ENCODE measurements at places on chromosomes 2 and 18.

DNA sequence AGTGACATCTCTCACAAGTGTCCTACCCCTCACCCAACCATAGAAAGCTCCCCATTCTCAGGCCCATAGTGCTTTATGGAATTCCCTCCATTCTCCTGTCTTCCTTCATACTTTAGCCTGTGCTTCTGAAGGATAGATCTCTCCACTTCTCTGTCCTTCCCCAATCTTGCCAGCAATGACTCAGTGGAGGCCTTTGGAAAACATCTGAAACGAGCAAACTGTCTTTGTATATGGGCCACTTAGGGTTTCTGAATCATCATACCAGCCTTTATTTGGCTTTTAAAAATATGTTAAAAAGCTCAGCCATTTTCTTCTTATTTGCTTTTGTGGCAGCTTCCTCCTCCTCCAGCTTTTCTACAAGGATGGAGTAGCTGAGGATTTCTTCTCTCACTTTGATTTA lies 65.6 kb upstream of the ZNF385B start:
- no peak for DNase-seq

GRCh38 chr2:17416884-17417391 lies 101.3 kb downstream of the RAD51AP2 start:
- no peak for DNase-seq

GRCh38 chr2:216006164-216006663 lies 7.1 kb downstream of the MREG start:
- no peak for DNase-seq

GRCh38 chr2:105102963-105103421 lies 65.1 kb downstream of the MRPS9 start:
- no peak for DNase-seq

- no peak for DNase-seq
Observed at GRCh38 chr2:183868707-183869106, 729.6 kb upstream of the ZNF804A start.

- peak; percentile 5 for DNase-seq
Observed at GRCh38 chr2:74379851-74380789, at the start of gene DCTN1. DCTN1 (minus strand) TSS chr2:74380311; CDS start chr2:74380037, 274 bp downstream.

DNA sequence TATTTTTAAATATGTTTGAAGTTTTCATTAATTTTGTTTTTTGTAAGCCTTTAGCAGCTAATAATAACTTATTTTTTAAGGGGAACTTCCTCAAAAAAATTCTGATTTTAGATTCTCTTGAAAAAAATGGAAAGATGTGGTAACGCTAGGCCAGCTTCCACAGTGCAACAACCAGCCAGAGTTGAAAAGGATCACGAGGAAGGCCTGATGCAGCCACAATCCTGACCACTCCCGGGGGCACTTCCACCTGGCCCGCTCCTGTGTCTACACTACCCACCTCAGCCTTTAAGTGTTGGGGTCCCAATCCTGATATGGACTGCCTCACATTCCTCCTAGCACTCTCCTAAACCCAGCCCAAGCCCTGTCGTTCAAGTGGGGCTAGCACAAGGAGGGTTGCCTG lies 101.1 kb downstream of the TMEM17 start:
- no peak for DNase-seq

DNA sequence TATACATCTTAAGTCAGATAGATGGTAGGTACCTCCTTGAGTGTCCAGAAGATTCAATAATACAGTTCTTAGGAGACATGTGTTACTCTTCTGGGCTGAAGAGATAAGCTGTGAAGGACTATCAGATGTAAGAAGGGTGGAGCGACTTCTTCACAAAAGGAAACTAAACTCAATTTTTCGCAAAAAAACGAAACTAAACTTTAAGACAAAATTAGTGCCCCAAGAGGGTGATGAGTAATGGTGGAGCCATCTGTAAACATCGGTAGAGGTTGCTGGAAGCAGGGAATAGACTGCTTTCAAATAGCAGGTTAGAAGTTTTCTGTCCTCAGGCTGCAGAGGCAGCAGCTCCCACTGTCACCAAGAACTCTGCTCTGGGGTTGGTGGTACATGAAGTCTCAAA lies 111.6 kb upstream of the TACR1 start:
- DNase-seq: peak; percentile 87

DNA sequence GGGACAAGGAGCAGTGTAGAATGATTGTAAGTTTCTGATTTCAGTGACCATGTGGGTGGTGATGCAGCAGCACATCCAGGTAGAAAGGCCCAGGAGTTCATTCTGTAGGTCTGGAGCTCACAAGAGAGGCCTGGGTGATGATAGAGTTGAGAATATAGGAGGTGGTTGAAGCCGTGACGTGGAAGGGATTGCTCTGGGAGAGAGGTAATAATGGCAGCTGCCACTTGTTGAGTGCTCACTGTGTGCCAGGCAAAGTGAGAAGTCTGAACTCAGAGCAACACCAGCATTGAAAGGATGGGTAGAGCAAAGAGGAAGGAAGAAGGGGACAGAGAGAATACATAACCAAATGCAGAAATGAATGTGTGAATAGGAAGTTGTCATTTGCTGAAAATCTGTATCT lies 3.3 kb downstream of the TTLL4 start:
- DNase-seq: no peak

GRCh38 chr18:50401295-50401694 lies 26.4 kb downstream of the SKA1 start:
- DNase-seq: no peak

DNA sequence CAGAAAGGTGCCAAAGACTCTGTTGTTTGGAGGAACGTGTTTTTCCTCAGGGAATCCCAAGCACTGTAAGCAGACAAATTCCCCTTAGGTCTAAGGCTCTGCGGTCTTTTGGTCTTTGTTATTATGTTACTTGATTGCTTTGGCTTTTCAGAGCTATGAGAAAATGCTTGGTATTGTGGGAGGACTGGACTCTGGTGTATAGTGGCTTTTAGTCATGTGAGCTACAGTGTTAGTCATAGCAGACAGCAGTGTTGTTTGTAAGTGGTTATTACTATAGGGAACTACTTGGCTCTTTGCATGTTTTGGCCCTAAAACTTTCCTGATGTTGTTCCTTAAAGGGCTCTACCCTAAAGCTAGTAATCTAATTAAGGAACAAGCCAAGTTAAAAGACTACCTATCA lies 956.2 kb upstream of the LRATD1 start:
- peak; percentile 18 for DNase-seq

- DNase-seq: peak; percentile 60
Observed at GRCh38 chr2:38751596-38752410, 642 bp upstream of the SRSF7 start.

DNA sequence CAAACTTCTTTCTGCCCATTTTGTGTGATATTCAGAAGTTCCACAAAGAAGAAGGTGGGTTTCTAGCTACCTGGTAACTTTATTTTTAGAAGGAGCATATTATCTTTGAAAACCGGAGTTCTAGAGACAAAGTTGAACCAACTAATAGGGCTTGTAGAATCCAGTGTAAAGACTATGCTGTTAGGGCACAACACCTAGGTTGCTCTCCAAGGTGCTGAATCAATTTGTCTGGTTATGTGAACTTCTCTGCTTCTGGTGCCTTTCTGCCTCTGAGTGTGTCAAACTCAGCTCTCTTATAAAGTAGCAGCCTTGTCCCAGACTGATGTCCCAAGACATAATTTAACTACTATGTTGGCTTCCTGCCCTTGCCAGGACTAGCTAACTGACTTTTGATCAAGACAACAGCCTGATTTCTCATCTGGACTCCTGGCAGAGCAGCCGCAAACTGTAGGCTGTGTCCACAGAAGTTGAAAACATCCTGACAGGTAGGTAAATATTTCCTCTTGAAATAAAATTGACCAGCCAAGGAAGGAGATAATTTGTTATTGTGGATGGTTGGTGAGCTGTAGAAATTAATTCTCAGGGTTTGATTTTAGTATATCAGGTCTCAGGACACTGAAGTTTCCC lies 119.4 kb downstream of the CYRIA start:
- peak; percentile 63 for DNase-seq

DNA sequence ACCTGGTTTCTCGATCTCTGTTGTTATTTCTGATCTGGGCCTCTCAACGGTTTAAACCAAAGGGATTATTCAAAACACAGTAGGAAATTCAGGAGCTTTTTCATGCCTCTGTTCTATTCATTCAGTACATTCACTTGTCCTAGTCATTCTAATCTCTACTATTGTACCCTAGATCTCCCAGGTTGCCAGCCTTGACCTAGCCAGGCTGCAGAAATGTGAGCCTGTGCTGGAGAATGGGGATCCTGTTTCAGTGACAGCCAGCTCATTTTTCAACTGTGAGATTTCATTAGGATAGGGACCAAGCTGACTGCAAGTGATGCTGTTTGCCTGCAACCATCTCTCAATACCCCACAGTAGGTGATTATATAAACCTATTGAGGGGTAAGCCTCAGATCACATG lies 186.2 kb downstream of the CMPK2 start:
- DNase-seq: no peak

- peak; percentile 21 for DNase-seq
Observed at GRCh38 chr18:41121116-41121826, 833.8 kb upstream of the PIK3C3 start.

DNA sequence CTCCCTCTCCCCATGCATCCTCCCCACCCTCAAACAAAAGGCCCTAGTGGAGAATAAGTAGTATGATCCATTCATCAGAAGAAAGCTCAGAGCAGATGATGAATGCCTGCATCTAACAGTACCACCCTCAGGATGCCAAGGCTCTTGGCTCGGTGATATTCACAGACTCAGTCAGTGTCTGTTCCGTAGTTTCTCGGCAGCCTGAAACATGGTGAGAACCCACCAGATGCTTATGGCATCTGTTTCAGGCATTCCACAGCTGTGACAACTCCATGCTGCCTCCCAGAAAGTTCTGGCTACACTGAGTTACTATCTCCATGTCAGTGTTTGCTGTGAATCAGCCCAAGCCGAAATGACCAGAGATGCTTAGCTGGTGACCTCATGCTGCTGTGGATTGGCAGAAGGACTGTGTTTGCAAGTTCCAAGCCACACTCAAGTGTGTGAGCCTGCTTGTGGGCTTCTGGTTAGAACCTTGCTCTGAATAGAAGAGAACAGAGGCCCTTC lies 83.9 kb downstream of the WDSUB1 start:
- no peak for DNase-seq

DNA sequence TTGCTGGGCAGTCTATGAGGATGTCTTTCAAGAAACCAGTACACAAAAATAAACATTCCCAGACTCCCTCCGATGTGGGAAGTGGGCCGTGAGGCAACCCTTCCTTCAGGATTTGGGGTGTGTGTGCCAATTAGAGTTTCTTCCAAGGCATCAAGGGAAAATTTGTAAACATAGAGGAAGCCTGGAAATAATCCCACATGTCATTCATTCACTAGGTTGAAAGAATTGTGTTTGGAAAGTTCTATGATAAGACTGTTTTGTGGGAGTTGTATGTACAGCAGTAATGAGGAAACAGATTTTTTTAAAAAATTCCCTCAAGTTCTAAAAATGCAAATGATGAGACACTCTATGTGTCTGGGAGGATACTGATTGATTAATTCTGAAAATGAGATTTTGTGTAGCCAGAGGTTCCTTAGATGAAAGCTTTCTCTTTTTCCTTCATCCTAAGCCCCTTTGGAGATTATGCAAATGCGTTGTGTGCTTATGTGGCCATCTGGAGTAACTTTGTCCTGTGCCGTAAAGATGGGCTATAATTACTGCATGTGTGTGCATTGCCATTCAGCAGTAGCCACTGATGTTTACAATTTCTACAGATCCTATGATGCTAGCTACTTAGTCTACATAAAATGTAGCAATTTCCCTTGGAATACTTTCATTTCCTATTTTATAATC lies 107.8 kb upstream of the TPO start:
- no peak for DNase-seq

GRCh38 chr18:43031169-43031568 lies 84.3 kb downstream of the RIT2 start:
- no peak for DNase-seq

GRCh38 chr18:7923105-7923504 lies 356.0 kb downstream of the PTPRM start:
- no peak for DNase-seq

GRCh38 chr2:60411295-60411694 lies 142.2 kb downstream of the BCL11A start:
- DNase-seq: no peak

DNA sequence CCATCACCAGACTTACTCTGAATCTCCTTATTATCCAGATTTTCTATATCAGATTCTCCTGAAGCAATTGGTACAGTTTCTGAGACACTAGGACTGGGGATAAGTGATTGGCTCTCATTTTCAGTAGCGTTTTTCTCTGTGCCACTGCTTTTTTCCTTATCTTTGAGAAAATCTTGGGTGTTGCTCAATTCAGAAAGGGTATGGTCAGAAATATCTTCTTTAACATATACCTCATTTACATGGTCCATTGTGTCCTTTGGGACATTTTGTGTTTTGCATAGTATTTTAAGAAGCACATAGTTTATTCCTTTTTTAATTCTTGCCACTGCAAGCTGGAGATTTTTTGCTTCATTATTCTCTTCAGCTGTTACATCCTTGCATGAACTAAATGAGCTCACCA lies 56.6 kb upstream of the SCN9A start:
- peak; percentile 14 for DNase-seq

DNA sequence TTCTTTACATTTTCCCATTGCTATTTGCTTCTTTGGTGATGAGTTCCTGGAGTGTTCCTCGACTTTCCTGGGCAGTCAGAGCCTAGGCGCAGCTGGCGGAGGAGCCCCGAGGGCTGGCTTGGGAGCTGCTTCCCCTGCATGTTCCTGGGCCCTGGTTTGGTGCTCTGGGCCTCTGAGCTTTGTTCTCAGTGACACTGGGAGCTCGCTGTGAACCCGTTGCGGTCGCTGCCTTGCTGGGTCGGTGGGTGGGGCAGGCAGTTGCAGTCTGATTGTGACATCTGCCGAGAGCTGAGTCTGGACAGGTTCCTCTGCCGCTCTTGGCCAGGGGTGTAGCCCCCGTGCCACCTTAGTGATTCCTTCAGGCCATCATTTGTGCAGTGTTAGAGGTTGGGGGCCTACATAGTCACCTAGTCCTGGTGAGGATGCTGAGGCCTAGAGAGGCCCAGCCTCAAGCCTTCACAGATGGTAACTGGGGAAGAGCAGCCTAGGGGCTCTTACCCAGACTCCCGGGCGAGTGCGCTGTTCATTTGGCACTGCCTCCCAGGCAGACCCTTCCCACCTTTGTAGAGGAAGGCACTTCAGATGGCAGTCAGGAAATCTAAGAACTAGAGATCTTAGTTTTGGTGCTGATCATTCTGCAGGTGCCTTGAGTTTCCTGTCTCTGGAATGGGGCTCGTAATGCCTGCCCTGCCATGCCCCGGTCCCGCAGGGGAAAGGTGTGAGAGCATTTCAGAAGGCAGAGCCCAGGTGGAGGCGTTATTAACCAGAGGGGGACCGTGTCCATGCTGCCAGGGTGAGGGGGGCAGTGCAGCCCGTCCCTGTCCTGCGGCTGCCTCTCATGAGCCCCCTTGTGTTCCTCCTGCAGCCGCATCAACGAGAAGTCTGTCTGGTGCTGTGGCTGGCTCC lies 8.4 kb downstream of the ASB1 start:
- no peak for DNase-seq

DNA sequence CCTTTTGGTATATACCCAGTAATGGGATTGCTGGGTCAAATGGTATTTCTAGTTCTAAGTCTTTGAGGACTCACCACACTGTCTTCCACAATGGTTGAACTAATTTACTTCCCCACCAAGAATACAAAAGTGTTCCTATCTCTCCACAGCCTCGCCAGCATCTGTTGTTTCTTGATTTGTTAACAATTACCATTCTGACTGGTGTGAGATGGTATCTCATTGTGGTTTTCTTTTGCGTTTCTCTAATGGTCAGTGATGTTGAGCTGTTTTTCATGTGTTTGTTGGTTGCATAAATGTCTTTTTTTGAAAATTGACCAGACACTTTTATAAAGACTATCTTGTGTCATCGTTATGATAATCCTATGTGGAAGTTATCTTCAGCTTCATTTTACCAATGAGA lies 16.0 kb upstream of the ATP8B1 start:
- DNase-seq: peak; percentile 87
